ENCODE measurements at places on chromosomes 3 and 15. TPM values are rescaled to one million over a fixed set of nuclear protein-coding genes. Genes with fewer than 3 reads are reported as not detected.

The FBXO40 gene
- 36.8 TPM for total RNA-seq

The TNFSF10 gene
- total RNA-seq, result 10.2 TPM

The ISLR2 gene
- total RNA-seq, result 2.2 TPM

The PLA2G4E gene
- total RNA-seq, result not detected

The SLC28A2 gene
- not detected for total RNA-seq

The SAMD7 gene
- not detected for total RNA-seq

The SPG21 gene
- 84.4 TPM for total RNA-seq

- no peaks in the 10 kb centered on the region for H3K27me3 ChIP-seq
- no peak overlapping the region for H3K27ac ChIP-seq
- H3K4me1 ChIP-seq, result no peaks in the 10 kb centered on the region
- no peak overlapping the region for H3K4me3 ChIP-seq
- DNase-seq, result no peak
These were observed 31.9 kb downstream of the HAPLN3 start for GRCh38 chr15:88863412-88863811.

DNA sequence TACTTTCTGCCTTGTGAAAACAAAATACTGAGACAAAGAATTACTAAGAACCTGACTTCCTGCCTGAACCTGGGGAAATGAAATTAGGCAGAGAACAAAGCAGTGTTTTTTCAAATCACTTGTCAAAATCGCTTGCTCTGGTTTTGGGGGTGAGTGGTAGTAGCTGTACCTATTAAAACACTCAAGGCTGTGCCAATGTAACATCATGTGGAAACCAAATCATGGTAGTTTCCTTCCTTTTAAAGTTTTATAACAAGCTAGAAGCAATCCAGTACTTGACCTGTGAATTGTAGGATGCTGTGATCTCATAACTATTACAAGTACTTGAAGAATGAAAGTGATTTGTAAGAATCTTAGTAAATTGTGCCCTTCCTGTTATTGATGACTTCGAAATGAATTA, 6.7 kb downstream of the CMTM8 start:
- no peak overlapping the region for H3K27ac ChIP-seq
- H3K27me3 ChIP-seq, result no peaks in the 10 kb centered on the region
- H3K4me3 ChIP-seq, result no peak overlapping the region
- H3K36me3 ChIP-seq, result no peaks in the 10 kb centered on the region
- no peak for DNase-seq

- H3K27me3 ChIP-seq, result no peaks in the 10 kb centered on the region
- H3K36me3 ChIP-seq, result no peaks in the 10 kb centered on the region
- H3K4me1 ChIP-seq, result no peaks in the 10 kb centered on the region
These were observed 261.1 kb downstream of the MEX3B start for GRCh38 chr15:81784751-81785150.

- H3K4me1 ChIP-seq, result no peaks in the 10 kb centered on the region
- H3K36me3 ChIP-seq, result no peaks in the 10 kb centered on the region
- no peak overlapping the region for H3K27ac ChIP-seq
- no peak for DNase-seq
- no peaks in the 10 kb centered on the region for H3K27me3 ChIP-seq
These were observed 6.6 kb upstream of the SSR3 start for GRCh38 chr3:156561533-156561932.

- H3K27me3 ChIP-seq, result no peaks in the 10 kb centered on the region
- H3K4me3 ChIP-seq, result no peak overlapping the region
- H3K36me3 ChIP-seq, result no peaks in the 10 kb centered on the region
- H3K27ac ChIP-seq, result no peak overlapping the region
- DNase-seq, result no peak
These were observed 67.9 kb upstream of the MITF start for GRCh38 chr3:69671082-69671952.

GRCh38 chr3:107632576-107632975, 109.8 kb downstream of the BBX start:
- no peak overlapping the region for H3K4me3 ChIP-seq
- no peak for DNase-seq
- no peak overlapping the region for H3K27ac ChIP-seq
- peaks cover 4% of the 10 kb centered on the region for H3K4me1 ChIP-seq

DNA sequence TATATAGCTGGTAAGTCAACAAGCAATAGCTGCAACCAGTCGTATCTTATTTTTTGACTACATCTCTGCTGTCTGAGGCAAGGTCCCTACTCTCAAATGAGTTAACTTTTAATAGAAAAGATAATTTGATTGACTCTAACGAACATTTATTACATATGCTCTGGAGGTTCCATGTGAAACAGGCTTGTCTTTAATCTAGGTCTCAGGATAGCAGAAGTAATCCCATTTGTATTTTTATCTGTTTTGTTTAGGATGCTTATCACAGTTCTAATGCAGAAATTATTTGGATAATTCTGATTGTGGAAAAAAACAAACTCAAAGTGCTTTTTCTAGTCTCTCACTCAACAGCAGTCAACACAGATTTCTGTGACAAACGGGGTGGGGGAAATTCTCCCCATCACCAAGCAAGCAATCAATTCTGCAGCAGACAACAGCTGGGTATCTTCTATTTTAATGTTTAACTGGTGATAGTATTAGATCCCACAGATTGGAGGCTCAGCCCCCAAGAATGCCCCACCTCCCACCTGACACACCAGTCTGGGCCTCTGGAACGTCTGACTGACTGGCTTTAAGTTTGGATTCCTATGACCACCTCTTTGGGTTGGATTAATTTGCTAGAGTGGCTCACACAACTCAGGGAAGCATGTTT, 58.8 kb downstream of the ITPR1 start:
- H3K4me1 ChIP-seq, result no peaks in the 10 kb centered on the region
- H3K4me3 ChIP-seq, result no peak overlapping the region
- H3K27ac ChIP-seq, result no peak overlapping the region
- no peaks in the 10 kb centered on the region for H3K36me3 ChIP-seq

- no peaks in the 10 kb centered on the region for H3K27me3 ChIP-seq
- peaks cover 20% of the 10 kb centered on the region for H3K4me1 ChIP-seq
- no peaks in the 10 kb centered on the region for H3K36me3 ChIP-seq
These were observed 53.0 kb downstream of the KLHL6 start for GRCh38 chr3:183502237-183503181.

DNA sequence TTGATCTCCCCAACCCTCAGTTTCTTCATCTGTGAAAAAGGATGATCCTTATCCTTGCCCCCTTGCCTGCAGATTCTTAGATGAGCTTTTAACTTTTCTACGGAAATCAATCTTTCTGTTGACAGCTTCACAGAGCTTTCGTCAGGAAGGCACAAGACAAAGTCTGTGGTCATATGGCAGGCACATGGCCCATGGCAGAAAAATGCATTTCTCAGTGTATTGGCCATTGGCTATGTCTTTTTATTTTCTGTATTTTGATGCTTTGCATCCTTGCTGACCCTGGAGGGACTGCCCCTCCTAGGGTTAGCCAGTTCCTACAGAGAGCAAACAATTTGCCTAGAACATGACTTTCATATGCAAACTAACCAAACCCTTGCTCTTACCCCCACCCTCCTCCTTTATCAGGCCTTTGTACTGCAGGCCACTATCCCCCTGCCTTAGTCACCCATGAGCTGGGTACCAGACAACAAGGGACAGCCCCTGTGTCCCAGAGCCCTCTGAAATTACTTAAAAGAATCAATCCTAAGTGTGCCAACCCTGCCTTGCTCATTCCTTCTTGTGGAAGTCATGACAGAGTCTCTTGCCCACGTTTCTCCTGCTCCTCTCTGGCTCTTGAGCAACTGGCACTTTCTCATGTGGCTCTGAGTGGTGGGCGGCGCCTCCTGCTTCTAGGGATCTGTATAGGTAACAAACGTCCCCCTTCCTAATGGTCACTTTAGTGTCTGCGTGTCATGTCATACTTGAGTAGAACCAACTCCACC, 24.1 kb upstream of the NOX5 start:
- H3K4me3 ChIP-seq, result no peak overlapping the region
- H3K4me1 ChIP-seq, result peaks cover 12% of the 10 kb centered on the region
- H3K27me3 ChIP-seq, result no peaks in the 10 kb centered on the region
- H3K36me3 ChIP-seq, result no peaks in the 10 kb centered on the region

- no peak overlapping the region for H3K4me3 ChIP-seq
- H3K27ac ChIP-seq, result no peak overlapping the region
- H3K4me1 ChIP-seq, result no peaks in the 10 kb centered on the region
- no peak for DNase-seq
- H3K36me3 ChIP-seq, result no peaks in the 10 kb centered on the region
These were observed 495.2 kb upstream of the EPHA6 start for GRCh38 chr3:96319166-96319565.

- no peak overlapping the region for H3K4me3 ChIP-seq
- no peak for DNase-seq
- H3K27me3 ChIP-seq, result no peaks in the 10 kb centered on the region
- no peaks in the 10 kb centered on the region for H3K36me3 ChIP-seq
- no peak overlapping the region for H3K27ac ChIP-seq
These were observed 21.2 kb downstream of the ZDHHC23 start for GRCh38 chr3:113968986-113969385.

DNA sequence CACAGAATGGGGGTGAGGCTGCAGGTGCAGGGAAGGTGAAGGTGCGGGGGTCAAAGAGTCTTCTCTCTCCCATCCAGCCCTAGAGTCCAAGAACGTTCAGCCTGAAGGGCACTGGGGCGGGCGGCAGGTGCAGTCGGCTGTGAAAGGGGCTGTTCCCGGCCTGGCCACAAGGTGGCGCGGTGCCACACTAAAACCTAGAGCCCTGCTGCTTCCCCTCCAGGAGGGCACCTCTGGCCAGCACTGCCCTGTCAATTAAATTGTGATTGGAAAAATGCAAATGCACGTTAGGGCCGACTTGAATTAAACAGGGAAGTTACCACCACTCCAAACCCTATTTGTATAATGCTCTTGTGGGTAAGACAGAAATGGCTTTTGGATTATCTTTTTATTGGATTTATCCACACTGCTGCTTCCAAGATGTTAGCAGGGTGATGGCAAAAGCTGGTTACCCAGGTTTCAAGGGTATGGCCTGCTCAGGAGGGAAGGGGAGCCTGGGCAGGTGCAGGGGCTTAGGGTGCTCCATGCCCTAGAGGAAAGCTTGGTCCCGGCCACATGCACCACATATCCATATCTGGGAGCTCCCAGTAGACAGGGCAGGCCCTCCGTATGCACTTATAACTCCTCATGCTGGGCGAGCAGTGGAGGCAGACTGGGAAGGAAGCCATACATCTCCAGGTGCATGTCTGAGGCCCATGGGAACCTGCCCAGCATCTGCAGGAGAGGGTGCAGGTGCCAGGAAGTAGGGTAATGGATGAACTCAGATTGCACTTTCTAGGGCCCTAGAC, 119.8 kb downstream of the ADCY5 start:
- no peaks in the 10 kb centered on the region for H3K27me3 ChIP-seq
- no peak overlapping the region for H3K27ac ChIP-seq
- H3K36me3 ChIP-seq, result no peaks in the 10 kb centered on the region
- peak; percentile 63 for DNase-seq

DNA sequence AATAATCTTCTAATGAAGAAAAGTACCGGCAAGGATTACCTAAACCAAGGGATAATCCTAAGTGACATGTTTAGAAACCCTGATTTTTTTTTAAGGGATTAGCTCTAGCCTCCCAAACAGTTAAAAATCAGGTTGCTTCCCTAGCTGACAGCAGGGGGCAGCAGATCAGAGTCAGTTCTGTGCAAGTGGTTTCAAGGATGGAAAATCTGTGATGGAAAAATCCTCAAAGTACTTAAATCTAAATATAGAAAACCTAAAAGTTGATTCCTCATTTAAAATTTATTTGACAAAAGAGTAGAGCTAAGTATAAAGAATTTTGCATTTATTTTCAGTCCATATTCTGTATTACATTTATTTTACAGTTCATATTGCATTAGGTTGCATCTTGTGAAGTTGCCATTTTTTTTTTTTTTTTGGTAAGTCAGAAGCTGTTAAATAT, 107.6 kb downstream of the PEX5L start:
- no peak overlapping the region for H3K4me3 ChIP-seq
- no peak overlapping the region for H3K27ac ChIP-seq
- H3K4me1 ChIP-seq, result no peaks in the 10 kb centered on the region
- no peaks in the 10 kb centered on the region for H3K36me3 ChIP-seq

DNA sequence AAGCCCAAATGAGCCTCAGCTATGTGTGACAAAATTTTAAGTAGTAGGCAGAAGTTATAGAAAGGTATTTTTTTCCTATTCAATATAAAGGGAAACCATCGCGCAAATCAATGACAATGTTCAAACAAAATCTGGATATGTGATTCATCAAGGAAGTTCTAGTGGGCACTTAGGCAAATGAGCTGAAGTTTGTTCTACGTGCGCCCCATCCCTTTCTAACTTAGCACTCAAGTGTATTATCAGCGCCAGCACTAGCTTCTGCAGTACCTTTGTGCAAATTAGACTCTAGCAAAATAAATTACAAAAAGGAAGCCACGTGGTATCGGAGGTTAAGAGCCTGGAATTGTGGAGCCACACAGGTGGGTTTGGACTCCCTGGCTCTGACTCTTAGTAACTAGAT, 91.1 kb downstream of the TBL1XR1 start:
- H3K4me1 ChIP-seq, result peaks cover 64% of the 10 kb centered on the region
- H3K4me3 ChIP-seq, result no peak overlapping the region
- H3K27ac ChIP-seq, result no peak overlapping the region
- no peaks in the 10 kb centered on the region for H3K36me3 ChIP-seq

GRCh38 chr15:56988219-56988618, 69.8 kb downstream of the TCF12 start:
- H3K4me1 ChIP-seq, result peaks cover 55% of the 10 kb centered on the region
- no peak overlapping the region for H3K27ac ChIP-seq
- no peak for DNase-seq
- H3K36me3 ChIP-seq, result no peaks in the 10 kb centered on the region
- H3K27me3 ChIP-seq, result no peaks in the 10 kb centered on the region

DNA sequence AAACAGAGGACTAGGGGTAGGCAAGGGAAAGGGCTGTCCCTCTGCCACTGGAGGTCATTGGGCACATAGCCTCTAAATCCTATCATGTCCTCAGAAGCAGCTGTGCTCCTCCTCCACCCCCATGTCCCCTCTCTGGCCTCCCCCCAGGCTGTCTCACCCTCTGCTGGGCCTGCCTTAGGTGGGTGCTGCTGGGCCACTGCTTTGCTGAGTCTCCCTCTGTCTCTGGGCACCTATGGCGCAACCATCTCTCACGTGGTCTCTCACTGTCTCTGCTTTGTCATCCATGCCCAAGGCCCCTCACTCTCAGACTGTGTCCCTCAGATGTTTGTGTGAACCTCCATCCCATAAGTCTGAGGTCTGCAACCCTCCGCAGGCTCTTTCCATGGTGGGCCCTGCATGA, 35.0 kb upstream of the IQCF6 start:
- no peaks in the 10 kb centered on the region for H3K27me3 ChIP-seq
- H3K4me1 ChIP-seq, result no peaks in the 10 kb centered on the region
- H3K36me3 ChIP-seq, result no peaks in the 10 kb centered on the region
- H3K27ac ChIP-seq, result no peak overlapping the region

All from gastrocnemius medialis (tissue), 4 donors.